Activated naive CD4-positive, alpha-beta T cell treated with anti-CD3 and anti-CD28 coated beads for 36 hours (primary cell): ENCODE measurements at places on chromosomes 13 and 19. TPM values are rescaled to one million over a fixed set of nuclear protein-coding genes. Genes with fewer than 3 reads are reported as not detected.
A peak's percentile ranks its signal among the peaks of the same experiment; 100 is the strongest.

GRCh38 chr19:41307090-41307875 lies 2.7 kb upstream of the CCDC97 start:
- peak overlapping the region; percentile 96 for H3K27ac ChIP-seq
- H3K36me3 ChIP-seq: peaks cover 49% of the 10 kb centered on the region
- peaks cover 89% of the 10 kb centered on the region for H3K4me1 ChIP-seq
- DNase-seq: peak; percentile 46
- peak overlapping the region; percentile 38 for H3K4me3 ChIP-seq
- H3K27me3 ChIP-seq: no peaks in the 10 kb centered on the region

DNA sequence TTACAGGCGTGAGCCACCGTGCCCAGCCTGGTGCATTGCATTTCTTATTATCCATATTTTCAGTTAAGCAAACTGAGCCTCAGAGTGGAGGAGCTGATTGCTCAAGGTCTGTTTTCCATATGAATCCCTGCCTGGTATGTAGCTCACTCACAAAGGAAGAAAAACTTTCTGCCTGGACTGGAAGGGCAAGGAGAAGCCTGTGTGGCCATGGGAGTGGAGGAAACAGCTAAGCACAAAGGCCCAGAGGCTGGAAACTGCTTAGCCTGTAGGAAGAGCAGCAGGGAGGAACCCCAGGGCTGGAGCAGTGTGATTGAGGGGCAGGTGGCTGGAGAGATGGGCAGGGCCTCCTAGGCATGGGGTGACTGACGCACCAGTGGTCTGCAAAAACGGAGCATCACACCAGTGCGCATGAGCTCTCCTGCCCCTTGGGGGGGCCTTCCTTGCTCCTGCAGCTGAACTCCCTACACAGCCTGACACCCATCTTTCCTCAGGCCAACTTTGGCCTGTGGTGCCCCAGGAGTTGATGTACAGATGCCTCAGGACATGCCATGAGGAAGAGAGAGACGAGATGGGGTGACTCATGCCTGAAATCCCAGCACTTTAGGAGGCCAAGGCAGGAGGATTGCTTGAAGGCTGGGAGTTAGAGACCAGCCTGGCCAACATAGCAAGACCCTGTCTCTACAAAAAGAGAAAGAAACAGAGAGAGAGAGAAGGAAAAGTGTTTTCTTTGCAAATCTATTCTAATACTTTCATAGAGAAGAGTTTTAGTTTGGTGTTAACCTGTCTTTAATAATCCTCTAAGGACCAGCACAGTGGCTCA lies 2.8 kb upstream of the HNRNPM start:
- peaks cover 17% of the 10 kb centered on the region for H3K4me1 ChIP-seq
- peaks cover 14% of the 10 kb centered on the region for H3K36me3 ChIP-seq
- H3K4me3 ChIP-seq: peak overlapping the region; percentile 18
- no peaks in the 10 kb centered on the region for H3K27me3 ChIP-seq
- no peak for DNase-seq

GRCh38 chr13:42747399-42747873 lies 33.9 kb upstream of the FAM216B start:
- H3K27ac ChIP-seq: no peak overlapping the region
- H3K4me1 ChIP-seq: no peaks in the 10 kb centered on the region
- H3K36me3 ChIP-seq: no peaks in the 10 kb centered on the region
- no peak for DNase-seq
- H3K4me3 ChIP-seq: no peak overlapping the region

DNA sequence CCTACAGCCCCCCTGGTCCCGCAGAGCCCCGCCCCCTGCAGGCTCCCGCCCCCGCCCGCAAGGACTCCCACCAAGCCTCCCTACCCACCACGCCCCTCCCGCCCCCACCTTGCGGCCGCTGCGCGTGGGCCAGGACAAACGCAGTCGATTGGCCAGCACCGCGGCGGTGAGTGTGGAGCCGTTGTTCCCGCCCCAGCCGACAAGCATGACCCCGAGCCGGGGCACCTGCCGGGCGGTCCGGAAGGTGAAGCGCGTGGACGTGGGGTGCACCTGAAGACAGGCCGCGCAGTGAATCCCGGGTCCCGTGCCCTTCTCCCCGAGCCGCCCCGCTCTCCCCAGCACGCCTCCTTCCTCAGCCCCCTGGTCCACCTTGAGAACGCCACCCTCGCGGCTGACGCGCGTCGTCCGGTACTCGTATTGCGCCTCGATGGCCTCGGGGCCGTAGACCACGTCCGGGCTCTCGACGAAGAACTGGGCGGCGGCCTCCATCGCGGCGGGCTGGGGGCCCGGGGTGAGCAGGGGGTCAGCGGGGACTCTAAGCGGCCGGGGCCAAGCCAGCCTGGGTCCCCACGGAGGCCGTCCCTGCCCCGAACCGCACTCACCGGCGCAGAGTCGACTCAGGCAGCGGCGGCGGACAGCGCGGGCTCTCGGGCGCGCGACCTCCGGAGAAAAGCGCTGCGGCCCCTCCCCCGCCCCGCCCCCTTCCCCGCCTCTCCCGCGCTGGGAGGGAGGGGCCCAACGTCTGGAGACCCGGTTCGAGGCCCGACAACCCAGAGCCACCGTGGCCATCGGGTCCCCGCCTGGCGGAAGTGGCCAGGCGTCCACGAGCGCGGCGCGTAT lies at the start of gene ISYNA1:
ISYNA1 (minus strand) TSS at position 643 of the 840 bp plus-strand sequence; CDS start at position 489, 154 bp downstream.
- peaks cover 5% of the 10 kb centered on the region for H3K36me3 ChIP-seq
- peaks cover 32% of the 10 kb centered on the region for H3K4me1 ChIP-seq
- peak; percentile 31 for DNase-seq
- H3K27me3 ChIP-seq: no peaks in the 10 kb centered on the region

GRCh38 chr19:46452186-46452585 lies 19.2 kb downstream of the PNMA8A start:
- peaks cover 6% of the 10 kb centered on the region for H3K27me3 ChIP-seq
- no peak overlapping the region for H3K27ac ChIP-seq
- no peak for DNase-seq

Gene PPM1N
- total RNA-seq: 2.3 TPM

DNA sequence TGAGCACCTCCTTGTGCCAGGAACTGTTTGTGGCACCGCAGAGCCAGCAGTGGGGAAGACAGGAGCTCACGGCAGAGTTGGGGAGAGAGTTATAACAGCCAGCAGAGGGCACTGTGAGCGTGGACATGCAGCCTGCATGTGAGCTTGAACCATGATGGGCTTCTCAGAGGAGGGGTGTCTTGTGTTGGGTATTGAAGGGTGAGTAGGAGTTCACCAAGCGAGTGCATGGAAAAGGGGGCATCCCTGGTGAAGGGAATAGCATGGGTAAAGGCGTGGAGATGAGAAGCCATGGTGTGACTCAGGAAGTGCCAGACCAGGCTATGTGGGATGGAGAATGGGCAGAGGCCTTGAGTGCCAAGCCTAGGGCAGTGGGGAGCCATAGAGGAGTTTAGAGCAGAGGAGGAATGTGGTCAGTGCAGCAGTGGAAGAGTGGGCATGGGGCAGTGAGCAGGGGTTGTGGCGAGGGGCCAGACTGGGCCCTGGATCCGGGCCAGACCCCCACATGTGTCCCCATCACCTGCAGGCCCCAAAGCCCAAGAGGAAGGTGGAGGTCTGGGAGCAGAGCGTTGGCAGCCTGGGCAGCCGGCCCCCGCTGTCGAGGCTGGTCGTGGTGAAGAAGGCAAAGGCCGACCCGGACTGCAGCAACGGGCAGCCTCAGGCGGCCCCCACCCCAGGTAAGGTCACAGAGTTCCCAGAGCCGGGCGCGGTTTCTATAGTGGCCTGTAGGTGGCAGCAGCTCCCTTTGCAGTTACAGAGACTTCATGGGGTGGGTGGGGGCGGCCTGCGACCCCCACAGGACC lies 11.8 kb upstream of the SHD start:
- H3K36me3 ChIP-seq: peaks cover 35% of the 10 kb centered on the region
- no peaks in the 10 kb centered on the region for H3K27me3 ChIP-seq
- no peak overlapping the region for H3K4me3 ChIP-seq
- peaks cover 20% of the 10 kb centered on the region for H3K4me1 ChIP-seq
- no peak overlapping the region for H3K27ac ChIP-seq

GRCh38 chr13:49304356-49304755 lies 56.6 kb downstream of the CDADC1 start:
- H3K27me3 ChIP-seq: no peaks in the 10 kb centered on the region
- H3K4me1 ChIP-seq: peaks cover 11% of the 10 kb centered on the region
- H3K4me3 ChIP-seq: no peak overlapping the region
- H3K36me3 ChIP-seq: no peaks in the 10 kb centered on the region
- no peak overlapping the region for H3K27ac ChIP-seq

Gene NKPD1
- total RNA-seq: not detected

Gene PLIN5
- total RNA-seq: 0.25 TPM
